GM12864 (cell line): ENCODE measurements at places on chromosomes 4 and X.

DNA sequence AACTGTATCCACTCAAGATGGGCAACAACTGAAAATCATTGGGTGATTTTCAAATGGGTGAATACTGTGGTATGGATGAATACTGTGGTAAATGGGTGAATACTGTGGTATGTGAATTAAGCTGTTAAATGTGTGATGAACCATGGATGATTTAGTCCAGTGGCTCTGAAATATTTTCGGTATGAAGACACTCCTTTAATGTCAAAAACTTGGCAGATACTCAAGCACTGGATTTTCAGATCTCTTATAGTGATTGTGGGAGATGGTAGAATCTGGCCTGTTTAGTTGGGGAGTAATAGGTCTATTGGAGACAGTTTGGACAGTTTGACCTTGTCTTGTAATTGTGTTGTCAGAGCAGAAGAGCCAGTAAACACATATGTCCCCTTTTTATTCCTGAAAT is 45.7 kb downstream of the SSX7 start:
- no peak for DNase-seq

- DNase-seq, result no peak
Observed at GRCh38 chr4:67892253-67892652, 8.5 kb upstream of the TMPRSS11D start.

- no peak for DNase-seq
Observed at GRCh38 chr4:73345399-73345975, 58.6 kb upstream of the ALB start.

- no peak for DNase-seq
Observed at GRCh38 chr4:176971576-176972115, 178.9 kb upstream of the VEGFC start.

- DNase-seq, result no peak
Observed at GRCh38 chr4:81740487-81740886, 268.8 kb upstream of the RASGEF1B start.
